Cardiac septum (tissue), 1 donor: ENCODE measurements at places on chromosomes 4 and X. TPM values are rescaled to one million over a fixed set of nuclear protein-coding genes. Genes with fewer than 3 reads are reported as not detected.

ENPP6 gene
- 0.05 TPM for total RNA-seq

RADX gene
- total RNA-seq, result 1.0 TPM

ABCE1 gene
- 39.5 TPM for total RNA-seq

CXCL1 gene
- total RNA-seq, result 0.86 TPM

CENPVL2 gene
- not detected for total RNA-seq

- no peak for DNase-seq
Observed at GRCh38 chrX:96424007-96424406, 260.6 kb upstream of the DIAPH2 start.

- no peak for DNase-seq
Observed at GRCh38 chr4:127246963-127247952, 385.5 kb upstream of the INTU start.

DNA sequence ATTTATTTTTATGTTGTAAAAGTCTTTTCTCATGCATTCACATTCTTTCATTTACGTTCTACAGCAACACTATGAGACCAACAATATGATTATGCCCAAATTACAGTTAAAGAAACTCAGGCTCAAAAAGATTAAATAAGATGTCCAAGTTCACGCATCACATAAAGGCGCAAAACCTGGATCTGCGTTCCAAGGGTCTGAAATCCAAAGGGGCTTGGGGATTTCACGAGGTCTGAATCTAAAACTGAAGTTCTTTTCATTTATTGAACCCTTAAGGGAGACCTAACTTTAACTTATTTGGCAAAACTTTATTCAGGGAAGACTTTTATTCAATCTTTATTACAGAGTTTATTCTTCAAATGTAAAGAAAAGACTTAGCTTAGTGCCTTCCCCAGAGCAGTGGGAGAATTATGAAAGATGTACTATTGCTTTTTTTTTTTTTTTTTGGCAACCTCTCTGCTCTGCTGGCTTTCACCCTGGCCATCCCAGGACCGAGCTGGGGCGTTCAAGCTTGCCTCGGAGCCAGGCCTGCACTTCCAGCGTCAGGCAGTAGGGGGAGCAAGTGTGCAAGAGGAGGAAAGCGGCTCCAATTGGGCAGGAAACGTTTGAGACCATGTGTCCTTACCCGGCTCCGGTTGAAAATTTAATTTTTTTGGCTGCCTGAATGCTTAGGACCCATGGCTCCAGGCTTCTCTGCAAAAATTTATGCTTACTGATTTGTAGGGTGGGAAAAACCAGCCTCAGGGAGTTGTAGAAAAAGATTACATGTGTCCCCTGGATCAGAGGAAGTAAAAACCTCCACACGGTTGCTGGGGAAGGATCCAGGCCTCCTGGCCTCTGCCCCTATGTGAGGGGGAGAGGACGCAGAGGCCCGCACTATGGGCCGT, 344.3 kb upstream of the KLF3 start:
- DNase-seq, result peak; percentile 96

- no peak for DNase-seq
Observed at GRCh38 chr4:15668566-15669435, 12.8 kb upstream of the FAM200B start.

GRCh38 chrX:66050140-66050569, 10.3 kb upstream of the VSIG4 start:
- no peak for DNase-seq

- DNase-seq, result no peak
Observed at GRCh38 chrX:124098089-124098488, 136.6 kb downstream of the STAG2 start.

DNA sequence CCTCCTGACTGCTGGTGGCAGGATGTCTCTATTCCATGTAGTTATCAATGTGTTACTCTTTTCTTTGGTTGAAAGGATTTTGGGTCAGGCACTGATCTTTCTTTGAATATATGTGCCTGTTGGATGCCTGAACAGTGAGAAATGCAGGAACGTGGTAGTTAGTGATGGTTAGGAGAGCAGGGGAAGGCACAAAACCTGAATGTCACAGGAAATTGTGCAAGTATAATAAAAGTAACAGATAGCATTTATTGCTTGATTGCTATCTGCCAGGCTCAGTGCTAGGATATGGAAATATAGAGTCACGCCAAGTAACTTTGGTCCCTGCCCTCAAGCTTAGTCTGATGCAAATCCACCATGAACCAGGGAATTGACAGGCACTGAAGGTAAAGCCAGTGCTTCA, 219.8 kb upstream of the FAT1 start:
- no peak for DNase-seq

DNA sequence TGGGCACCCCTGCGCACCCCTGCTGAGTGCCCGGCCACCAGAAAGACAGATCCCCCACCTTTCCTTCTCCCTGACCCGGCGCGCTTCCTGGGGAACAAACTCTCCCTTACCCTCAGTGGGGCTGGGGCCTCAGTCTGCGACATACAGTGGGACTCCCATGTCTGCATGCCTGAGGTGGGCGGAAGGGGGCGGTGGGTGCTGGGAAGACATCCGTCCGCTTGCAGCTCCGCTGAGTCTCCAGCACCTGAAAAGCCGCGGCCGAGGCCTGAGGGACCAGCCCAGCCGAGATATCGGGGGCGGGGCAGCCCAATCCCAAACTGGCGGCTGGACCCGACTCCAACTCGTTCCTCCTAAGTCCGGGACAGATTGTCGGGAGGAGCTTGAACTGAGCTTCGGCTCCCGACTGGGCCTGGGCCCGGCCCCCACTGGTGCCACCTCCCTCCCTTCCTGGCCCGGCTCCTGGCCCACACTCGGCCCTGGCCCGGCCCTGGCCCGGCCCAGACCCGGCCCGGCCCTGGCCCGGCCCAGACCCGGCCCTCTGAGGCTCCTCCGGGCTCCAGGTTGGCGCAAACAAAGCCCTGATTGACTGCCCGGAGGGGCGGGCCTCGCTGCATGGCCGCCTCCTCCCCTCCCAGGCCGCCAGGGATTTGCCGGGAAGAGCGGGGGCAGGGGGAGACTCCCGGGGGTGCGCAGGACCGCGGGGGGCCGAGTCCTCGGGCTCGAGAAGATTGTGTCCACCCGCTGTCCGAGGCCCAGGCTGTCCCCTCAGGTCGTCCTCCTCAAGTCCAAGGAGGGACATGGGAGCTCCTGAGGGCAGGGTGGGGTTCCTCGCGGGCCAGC, 877 bp upstream of the SLC16A2 start:
- peak; percentile 84 for DNase-seq

GRCh38 chr4:139987502-139987850, 166.5 kb downstream of the MAML3 start:
- DNase-seq, result no peak

DNA sequence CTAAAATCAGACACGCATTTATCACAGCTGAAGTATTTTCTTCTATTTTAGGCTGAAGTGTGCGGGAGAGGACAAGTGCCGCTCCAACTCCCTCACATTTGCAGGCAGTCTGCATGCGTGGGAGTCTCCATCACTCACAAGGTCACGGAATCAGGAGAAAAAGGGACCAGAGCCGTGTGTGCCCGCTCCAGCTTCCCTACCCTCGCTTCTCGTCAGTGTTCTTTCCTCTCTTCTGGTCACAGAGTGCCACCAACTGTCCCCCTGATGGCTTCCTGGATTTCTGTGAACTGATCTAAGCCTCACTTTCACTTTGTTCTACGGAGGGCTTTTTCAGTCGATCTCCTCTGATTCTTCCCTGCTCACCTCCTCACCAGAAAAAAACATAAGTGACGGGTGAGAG, 407.4 kb upstream of the AADAT start:
- no peak for DNase-seq

DNA sequence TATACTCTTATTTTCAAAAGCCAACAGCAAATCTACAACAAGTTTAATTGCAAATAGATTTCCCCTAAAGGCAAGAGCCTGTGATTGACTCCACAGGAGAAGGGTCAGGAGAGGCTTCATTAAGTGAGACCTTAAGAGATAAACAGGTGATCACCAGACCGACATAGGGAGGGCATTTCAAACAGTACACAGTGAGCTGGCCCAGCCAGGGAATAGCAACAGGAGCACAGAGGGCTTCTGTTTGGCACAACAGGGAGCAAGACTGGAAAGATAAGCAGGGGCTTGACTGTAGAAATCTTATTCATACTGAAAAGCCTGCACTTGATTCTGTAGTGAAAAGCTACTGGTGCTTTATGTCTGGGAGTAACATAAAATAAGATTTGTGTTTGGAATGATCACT, 3.9 kb downstream of the RUFY3 start:
- DNase-seq, result no peak

DNA sequence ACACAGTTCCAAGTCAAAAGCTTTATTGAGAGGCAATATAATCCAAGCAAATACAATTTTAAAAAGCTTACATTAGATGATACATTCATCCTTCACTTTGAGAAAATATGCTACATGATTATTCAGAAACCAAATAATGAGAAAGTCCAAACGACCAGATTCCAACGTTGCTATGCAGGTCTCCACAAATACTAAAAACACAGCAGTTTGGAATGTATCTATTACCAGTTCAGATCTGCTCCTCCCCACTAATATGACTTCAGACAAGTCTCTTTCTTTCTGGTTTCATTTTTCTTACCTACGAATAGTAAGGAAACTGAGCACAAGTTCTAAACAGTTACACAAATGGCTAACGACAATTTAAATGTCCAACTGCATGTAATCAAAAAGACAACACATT, 9.5 kb downstream of the NAF1 start:
- DNase-seq, result no peak

DNA sequence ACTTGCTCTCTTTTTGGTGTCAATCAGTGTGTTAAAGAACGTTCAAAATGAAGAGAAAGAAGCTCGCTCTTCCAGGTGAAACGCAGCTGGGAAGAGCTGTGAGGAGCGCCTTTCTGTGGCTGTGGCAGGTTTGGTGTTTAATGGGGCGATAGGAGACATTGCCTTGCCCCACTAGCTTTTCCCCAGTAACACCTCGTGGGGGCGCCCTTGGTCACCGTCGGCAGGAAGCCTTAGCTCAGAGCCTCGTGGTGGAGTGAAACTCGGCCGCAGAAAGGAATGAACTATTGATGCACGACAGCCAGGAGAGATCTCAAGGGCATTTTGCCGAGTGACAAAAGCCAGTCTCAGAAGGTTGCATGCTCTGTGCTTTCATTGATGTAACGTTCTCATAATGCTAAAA, 65.1 kb downstream of the GPR143 start:
- no peak for DNase-seq

DNA sequence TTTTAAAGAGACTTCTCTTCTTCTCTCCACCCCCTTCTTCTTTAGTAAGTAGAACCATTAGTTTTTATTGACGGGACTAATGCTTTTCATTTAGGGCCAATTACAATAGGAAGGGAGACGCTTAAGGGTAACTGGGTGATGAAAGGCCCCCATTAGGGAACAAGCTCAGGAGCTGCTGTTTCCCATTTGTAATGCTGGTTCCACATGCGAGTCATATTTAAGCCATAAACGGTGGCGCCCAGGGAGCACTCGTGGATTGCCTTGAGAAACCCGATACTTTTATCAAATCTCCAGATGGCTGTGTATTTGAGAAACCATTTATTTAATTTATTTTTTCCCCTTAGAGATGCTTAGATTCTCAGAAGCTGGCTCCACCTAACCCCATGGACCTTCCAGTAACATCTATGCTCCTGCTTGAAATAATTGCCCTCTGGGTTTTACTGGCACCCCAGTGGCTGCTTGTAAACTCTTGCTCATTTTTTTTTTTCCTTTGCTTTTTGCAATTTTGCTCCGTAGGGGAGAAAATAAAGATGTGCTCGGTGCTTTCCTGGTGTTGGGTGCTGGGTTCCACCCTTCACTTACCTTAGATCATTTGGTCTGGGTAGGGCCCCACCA, 124.2 kb upstream of the MSX1 start:
- peak; percentile 15 for DNase-seq

- DNase-seq, result no peak
Observed at GRCh38 chr4:152169683-152170082, 366.2 kb downstream of the FBXW7 start.

- no peak for DNase-seq
Observed at GRCh38 chr4:31923634-31924033, 1203.5 kb downstream of the PCDH7 start.

DNA sequence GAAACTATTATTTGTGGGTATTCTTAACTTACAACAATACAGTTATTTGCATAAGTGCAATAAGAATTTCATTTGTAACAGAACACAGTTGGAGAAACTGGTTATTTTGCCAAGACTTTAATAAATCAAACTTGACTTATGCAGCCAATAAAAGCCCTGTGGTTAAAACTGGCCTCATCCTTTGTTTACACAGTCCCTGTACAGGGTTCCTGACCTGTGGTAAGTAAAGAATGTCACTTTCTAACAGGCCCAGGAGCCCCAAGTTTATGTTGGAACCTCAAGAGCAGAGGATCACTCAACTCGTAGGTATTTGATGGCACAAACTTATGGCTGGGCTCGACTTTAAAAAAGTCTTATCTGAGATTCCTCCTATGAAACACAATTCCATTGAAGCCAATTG, 88.6 kb upstream of the PTCHD1 start:
- DNase-seq, result no peak

DNA sequence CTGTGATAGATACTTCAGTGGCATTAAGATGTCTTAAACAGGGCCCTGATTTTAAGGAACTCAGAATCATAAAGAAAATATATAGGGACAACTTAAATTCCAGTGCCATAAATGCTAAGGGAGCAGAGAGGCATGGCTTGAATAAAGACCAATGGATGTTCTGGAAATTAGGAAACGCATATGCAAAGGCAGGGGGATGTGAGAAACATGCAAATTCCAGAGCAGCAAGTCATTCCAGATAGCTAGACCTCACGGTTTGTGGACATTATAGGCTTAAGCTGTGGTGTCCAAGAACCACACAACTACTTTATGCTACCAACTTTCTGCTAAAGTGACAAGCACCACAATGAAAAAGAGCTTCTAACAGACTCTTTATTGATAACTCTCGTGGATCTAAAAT, 132.6 kb upstream of the ANK2 start:
- no peak for DNase-seq

GRCh38 chrX:11382930-11383329, 89.7 kb downstream of the AMELX start:
- no peak for DNase-seq

DNA sequence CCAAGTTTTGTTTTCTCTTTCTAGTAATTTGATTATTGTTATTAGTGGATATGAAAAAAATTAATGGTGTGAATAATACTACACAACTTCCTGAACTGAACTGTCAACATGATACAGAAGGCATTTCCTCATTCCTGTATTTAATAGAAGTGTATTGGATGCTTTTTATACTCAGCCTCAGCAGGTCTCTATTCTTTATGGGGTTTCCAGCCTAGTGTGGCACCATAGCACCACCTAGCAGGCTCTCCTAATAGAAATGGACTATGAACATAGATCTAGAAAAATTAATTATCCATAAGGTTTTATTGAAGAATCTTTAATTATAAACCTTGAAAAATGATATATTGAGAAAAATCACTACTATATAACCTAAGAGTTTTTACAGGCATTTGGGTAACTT, 52.4 kb downstream of the GLRB start:
- no peak for DNase-seq
